ENCODE measurements at places on chromosomes 16 and 17.

DNA sequence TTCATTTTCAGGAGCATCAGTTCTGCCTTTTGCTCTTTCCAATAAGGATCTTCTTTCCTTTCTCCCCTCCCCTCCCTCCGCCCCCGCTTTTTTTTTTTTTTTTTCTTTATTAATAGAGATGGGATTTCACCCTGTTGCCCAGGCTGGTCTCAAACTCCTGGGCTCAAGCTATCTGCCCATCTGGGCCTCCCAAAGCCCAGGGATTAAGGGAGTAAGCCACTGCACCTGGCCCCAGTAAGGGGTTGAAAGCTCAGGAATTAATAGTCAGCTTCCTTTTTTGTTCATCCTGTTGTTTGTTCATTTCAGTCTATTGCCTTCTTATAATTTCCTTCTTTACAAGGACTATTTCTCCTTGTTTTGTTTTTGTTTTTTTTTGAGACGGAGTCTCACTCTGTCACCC, 7.9 kb upstream of the C17orf58 start:
- DNase-seq, result no peak

DNA sequence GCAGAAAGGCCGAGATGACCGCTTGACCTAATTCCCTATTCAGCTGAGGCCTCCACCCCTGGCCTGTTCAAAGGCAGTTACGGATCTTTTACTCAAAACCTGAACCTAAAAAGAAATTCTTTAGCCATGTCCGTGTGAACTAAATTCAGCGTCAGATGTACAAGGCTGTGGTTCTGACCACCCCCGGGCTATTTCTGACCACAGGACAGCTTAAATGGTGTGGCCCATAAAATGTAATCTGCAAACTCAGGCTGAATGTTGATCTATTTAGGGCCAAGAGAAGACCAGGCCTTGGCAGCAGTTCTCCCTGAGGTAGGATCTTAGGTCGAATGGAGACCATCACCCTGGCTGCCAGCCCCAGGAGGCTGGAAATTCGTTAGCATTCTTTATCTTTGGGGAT, 485.5 kb downstream of the WWOX start:
- no peak for DNase-seq

GRCh38 chr17:40355123-40355803, 9.3 kb downstream of the GJD3 start:
- DNase-seq, result peak; percentile 75

DNA sequence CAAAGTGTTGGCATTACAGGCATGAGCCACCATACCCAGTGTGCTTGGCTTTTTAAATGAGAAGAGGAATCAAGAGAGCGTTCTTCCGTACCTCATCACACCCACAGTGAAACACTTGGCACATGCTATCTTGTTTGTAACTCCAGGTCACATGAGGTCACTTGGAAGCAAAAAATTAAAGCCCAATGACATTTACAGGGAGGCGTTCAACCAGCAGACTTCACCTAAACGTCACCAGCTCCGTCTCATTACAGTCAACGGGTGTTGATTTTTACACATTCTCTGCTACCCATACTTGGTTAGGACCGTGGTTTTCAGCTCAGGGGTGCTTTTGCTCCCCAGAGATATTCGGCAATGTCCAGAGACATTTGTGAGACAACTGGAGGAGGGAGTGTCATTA, 127.0 kb downstream of the XYLT1 start:
- DNase-seq, result no peak

DNA sequence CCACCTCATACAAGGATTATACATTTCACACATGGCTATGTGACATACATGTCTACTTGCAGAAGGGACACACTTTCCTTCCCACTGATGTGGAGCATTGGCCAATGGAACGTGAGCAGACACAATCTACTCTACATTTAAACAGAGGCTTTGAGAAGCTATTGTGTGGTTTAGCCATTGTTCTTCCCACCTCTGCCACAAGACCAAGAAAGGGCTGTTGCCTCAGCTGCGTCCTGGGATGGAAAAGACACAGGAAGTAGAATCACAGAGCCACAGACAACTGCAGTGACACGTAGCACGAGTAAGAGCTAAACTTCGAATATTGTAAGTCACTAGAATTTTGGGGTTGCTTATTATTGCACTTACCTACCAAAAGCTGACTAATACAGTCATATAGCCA, 33.3 kb downstream of the PRKCB start:
- no peak for DNase-seq
